Naive thymus-derived CD4-positive, alpha-beta T cell (primary cell): ENCODE measurements at places on chromosomes 5 and 9.

DNA sequence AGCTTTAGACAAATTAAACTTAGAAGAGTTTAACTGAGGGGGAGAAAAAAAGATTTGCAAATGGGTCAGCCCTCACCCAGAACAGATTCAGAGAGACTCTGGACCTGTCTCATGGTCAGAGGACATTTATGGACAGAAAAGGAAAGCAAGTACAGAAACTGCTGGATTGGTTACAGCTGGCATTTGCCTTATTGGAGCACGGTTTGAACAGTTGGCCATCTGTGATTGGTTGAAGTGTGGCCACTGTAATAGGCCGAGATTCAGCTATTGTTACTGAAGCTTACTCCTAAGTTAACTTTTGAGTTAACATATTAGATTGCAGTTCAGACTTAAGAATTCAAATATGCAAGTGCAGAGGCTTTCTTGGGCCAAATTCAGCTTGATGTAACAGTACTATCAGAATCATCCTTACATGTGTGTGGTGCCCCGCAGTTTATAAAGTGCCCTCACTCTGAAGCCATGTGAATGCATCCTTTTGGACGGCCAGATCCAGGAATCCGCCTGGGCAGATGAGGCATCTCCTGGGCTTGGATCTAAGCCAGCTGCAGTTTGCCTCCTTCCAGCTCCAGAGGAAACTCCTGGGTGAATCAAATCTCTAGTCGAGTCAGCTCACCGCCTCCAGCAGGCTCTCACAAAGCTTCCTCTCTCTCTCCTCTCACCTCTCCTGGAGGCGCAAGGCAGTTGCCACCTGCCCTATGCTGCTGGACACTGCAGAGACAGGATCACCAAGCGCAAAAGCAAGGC, 165.2 kb downstream of the ADAMTS12 start:
- DNase-seq, result no peak

- DNase-seq, result no peak
Measured at GRCh38 chr5:133947431-133947841, 21.0 kb downstream of the C5orf15 start.

DNA sequence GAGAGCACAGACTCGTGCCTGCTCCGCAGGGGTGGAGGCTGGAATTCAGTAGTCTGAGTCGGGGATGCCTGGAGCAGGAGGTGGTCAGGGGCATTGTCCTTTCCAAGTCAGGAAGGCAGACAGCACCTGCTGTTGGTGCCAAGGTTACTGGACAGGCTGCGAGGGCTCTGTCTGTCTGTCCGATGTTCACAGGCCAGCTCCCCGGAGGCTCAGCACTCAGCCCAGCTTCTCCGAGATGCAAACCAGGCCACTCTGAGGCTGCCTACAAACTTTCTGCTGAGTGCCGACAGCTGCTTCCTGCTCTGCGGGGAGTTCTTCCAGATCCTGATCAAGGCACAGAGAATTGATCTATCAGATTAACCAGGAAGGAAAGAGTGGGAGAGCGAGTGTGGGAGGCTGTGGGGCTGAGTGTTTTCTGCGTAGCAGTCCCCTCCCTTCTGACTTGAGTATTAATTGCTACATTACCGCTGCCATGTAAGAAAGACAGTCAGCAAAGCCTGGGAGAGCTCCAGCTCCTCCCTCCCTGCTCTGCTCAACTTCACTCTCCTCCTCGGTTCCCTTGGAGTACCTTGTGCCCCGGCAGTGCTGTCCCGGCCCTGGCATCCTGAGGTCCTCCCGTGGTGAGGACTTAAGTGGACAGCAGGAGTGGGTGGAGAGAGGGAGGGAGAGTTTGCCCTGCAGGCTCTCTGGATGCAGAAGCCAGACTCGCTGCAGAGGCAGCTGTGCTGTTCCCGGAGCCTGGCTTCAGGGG, 36.0 kb downstream of the KCNMB1 start:
- no peak for DNase-seq

- DNase-seq, result no peak
Measured at GRCh38 chr5:174567506-174568141, 156.8 kb upstream of the MSX2 start.

DNA sequence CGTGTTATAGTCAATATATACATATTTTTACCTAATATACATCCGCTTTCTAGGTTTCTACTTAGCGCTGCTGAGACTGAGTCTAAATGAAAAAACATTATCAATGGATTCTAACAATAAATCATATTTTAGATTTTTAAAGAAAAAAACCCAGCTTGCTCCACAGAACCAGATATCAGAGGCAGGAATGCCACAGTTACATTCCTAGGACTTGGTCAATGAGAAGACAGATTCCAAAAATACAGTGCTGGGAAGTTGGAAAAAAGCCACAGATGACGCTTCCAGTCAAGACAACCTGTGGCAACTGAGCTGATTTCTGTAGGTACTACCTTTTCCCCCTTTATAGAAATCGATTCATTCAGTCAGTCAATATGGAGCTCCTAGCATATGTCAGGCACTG, 577 bp upstream of the CCDC112 start:
- DNase-seq, result no peak

GRCh38 chr9:99576002-99576401, 245.7 kb upstream of the NR4A3 start:
- DNase-seq, result no peak

DNA sequence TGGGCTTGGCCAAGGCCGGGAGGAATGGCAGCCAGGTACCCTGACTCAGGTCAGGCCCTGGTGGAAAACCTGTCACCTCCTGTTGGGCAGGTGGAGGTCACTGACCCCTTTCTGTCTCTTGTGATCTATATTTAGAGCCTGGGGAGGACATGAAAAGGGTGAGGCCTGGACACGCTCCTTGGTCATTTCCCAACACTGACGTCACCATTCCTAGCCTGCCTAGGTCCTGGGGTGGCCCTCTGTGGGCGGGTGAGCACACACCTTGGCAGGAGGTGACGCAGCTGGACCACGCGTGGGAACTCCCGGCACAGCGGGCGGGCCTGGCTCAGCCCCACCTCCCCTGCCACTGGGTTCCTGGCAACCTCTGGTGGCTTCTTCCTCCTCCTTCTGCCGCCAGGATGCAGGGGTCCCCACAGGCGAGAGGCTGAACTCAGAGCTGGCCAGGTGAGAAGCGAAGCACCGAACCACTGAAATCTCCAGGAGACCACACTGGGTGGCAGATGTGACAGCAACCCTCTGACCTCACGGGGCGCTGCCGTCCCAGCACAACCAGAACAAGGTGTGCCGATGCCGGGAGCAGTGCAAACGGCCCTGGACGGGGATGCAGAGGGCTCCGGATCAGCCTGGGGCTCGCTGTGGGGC, 6.4 kb upstream of the RALGDS start:
- DNase-seq, result no peak

DNA sequence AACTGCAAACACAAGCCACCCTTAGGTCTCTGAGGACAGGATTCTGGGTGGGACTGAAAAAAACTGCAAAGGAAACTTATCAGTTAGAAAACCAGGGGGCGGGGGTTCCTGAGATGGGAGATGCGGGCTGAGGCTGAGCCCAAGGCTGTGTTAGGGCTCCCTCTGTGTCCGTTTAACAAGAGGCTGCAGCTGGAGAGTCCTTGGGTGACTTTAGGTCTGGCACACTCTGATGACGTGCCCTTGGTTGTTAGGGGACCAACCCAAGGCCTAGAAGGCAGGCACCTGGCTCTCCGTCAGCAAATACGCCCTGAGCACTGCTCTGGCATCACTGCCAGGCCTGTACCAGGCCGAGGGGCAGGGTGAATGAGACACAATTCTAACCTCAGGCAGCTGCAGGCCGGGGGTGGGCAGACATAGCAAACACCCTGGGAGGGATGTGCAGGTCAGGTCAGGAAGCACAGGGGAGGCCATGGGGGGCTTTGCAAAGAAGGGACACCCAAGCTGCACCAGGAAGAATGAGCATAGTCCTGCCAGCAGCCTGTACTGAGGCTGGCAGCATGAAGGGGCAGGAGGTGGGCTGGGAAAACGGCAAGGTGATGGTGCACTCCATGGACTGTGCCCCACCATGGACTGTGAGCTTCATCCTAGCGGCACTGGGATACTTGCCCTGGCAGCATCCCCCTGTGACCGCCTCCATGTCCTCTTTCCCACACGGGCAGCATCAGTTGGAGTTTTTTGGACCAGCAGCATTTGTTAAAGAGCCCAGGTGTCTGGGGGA, 137.9 kb downstream of the GABBR2 start:
- no peak for DNase-seq

DNA sequence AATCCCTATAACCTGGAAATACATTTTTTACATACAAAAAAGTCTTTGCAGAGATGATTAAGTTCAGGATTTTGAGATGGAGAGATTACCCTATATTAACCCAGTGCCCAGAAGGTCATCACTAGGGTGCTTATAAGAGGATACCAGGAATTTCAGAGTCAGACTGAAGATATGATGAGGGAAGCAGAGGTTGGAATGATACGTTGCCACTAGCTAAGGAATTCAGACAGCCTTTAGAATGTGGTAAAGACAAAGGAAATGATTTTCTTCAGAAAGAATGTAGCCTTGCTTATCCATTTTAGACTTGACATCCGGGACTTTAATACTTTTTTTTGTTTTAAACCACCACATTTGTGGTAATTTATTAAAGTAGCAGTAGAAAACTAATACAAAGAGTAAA, 2176.8 kb upstream of the C9orf72 start:
- no peak for DNase-seq

DNA sequence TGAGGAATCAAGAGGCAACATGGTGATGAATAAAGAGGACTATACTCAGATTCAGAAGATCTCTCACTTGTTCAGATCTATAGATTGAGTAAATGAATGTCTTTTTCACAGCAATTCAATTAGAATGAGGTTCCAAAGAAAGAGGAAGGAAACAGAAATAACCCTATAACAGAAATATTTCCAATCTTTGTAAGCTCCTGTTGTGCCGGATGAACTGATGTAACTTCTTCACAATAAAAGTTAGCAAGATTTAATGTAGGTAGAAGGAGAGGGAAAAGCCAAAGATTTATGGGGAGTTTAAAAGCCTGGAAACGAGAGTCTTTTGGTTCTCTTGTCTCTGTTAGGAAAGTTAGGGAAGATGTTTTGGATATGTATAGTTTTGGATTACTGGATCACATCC, 92.1 kb downstream of the PBX3 start:
- no peak for DNase-seq

- no peak for DNase-seq
Measured at GRCh38 chr5:145587308-145587672, 247.9 kb downstream of the PRELID2 start.

DNA sequence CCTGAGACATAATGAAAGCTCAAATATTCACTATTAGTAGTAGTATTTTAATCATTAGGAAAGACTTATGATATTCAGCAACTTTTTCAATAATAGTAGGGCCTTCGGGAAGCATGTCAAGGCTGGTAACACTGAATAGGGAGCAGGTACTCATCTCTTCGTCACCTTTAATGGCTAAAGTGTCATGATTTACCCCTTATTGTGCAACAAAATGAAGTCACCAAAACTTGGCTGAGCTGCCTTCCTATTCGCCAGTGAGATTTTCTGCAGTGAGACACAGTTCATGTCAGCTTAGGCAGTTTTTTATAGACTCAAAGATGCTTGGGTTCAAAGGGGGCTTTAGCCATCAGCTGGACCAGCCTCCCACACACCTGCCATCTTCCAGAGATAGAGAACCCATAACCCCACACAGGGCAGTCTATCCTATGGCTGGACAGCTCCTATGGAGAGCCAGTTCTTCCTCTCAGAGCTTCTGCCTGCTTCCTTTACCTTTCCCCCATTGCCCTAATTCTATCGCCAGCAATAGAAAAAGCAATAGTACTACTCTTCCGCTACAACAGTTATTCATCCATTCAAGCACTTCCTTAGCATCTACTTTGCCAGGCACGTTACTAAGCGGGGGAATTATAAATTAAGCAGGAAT, 2.3 kb upstream of the CPLX2 start:
- DNase-seq, result no peak

DNA sequence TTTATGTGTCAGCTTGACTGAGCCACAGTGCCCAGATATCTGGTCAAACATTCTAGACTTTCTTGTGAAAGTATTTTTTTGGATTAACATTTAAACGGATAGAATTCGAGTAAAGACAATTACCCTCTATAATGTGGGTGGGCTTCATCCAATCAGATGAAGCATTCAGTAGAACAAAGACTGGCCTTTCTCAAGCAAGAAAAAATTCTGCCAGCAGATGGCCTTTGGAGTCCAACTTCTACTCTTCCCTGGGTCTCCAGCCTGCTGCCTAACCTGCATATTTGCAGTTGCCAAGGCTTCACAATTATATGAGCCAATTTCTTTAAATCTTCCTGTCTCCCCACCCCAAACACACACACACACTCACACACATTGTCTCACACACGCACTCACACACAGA, 86.4 kb downstream of the MED10 start:
- DNase-seq, result peak; percentile 17

DNA sequence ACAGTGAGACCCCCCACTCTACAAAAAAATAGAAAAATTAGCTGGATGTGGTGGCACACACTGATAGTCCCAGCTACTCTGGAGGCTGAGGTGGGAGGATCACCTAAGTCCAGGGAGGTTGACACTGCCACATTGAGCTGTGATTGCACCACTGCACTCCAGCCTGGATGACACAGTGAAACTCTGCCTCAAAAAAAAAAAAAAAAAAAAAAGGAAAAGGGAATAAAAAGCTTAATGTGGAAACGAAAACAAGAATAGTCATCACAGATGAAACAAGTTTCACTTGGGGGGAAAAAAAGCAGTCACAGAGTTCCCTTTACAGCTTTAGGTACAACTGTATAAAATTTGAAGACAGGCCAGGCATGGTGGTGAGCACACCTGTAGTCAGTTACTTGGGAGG, 84.2 kb downstream of the FNBP1 start:
- DNase-seq, result no peak

GRCh38 chr5:134561871-134562296, 36.4 kb downstream of the JADE2 start:
- DNase-seq, result no peak

- no peak for DNase-seq
Measured at GRCh38 chr9:69001921-69002320, 12.0 kb downstream of the PRKACG start.

GRCh38 chr5:2167671-2168070, 284.9 kb upstream of the IRX4 start:
- DNase-seq, result no peak

GRCh38 chr5:155313518-155313917, 300.0 kb downstream of the KIF4B start:
- DNase-seq, result no peak

- no peak for DNase-seq
Measured at GRCh38 chr5:75514323-75514722, 2.6 kb downstream of the POLK start.

GRCh38 chr5:158852622-158853021, 247.1 kb downstream of the EBF1 start:
- DNase-seq, result no peak

GRCh38 chr5:81696418-81697397, 54.2 kb downstream of the SSBP2 start:
- DNase-seq, result no peak

GRCh38 chr9:68861436-68861835, 152.5 kb downstream of the PRKACG start:
- DNase-seq, result no peak

DNA sequence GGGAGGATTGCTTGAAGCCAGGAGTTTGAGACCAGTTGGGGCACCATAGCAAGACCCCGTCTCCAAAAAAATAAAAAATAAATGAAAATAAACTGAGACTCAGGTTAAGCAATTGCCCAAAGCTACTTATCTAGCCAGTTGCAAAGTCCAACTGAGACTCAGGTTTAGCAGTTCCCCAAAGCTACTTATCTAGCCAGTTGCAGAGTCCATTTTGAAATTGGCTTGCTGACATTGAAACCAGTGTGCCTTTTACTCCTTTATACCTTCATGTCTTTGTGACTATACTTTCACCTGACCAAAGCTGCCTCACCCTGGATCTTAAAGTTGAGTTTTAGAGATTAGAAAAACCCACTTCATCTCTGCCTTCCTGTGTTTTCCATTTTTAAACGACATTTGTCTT, 66.5 kb downstream of the GALNT10 start:
- DNase-seq, result no peak

- DNase-seq, result no peak
Measured at GRCh38 chr5:5739490-5739945, 317.0 kb downstream of the ICE1 start.
